Fibroblast of villous mesenchyme (primary cell): ENCODE measurements at places on chromosomes 16 and 17. TPM values are rescaled to one million over a fixed set of nuclear protein-coding genes. Genes with fewer than 3 reads are reported as not detected.

Gene TBC1D3K
- total RNA-seq = not detected in 2 replicates

Gene CRYM
- 0.32 TPM in 1 of 2 replicates, not detected in the other for total RNA-seq

Gene GSDMA
- total RNA-seq = under 0.01 TPM in 1 of 2 replicates, not detected in the other

Gene SLC4A1
- not detected in 2 replicates for total RNA-seq

Gene CPHXL2
- not detected in 2 replicates for total RNA-seq

Gene USP36
- 32.4 and 33.5 TPM in 2 replicates for total RNA-seq

Gene ZNF287
- total RNA-seq = 3.9 and 5.2 TPM in 2 replicates

Gene CHAD
- not detected in 2 replicates for total RNA-seq

Gene TMEM98
- total RNA-seq = 128 and 135 TPM in 2 replicates

Gene CNTROB
- total RNA-seq = 21.3 and 25.5 TPM in 2 replicates

Gene CCR7
- total RNA-seq = not detected in 2 replicates

Gene IGF2BP1
- 2.6 and 6.4 TPM in 2 replicates for total RNA-seq

Gene QPRT
- 95.3 and 123 TPM in 2 replicates for total RNA-seq

Gene HP
- not detected in 2 replicates for total RNA-seq

Gene TBC1D3
- not detected in 2 replicates for total RNA-seq

Gene ITGAE
- 20.6 and 37.1 TPM in 2 replicates for total RNA-seq

Gene ANTKMT
- total RNA-seq = 19.4 and 37.0 TPM in 2 replicates

Gene SPN
- total RNA-seq = not detected in 2 replicates
